Activated gamma-delta T cell (primary cell): ENCODE measurements at places on chromosomes 3 and 15.

GRCh38 chr15:42800731-42801474 lies 64.0 kb upstream of the CDAN1 start:
- no peak for DNase-seq

- no peak for DNase-seq
Measured at GRCh38 chr15:32828507-32829186, 110.8 kb downstream of the GREM1 start.

DNA sequence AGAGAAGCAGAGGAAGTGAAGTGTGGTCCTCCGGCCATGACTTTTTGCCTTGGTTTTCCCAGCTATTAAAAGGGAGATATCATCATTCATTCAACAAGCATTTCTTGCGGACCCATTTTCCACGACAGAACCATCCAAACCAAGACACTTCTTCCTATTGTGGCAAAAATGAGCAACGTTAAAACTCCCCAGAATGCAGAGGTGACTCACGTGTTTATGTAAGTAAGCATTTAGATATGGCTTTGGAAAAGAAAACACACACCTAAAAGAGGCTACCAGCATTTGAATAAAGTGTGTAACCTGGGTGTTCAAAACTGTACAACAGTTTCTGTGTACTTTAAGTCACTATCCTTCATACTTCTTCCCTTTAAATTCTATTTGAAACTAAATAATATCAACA lies 181.3 kb downstream of the RORA start:
- DNase-seq, result no peak

DNA sequence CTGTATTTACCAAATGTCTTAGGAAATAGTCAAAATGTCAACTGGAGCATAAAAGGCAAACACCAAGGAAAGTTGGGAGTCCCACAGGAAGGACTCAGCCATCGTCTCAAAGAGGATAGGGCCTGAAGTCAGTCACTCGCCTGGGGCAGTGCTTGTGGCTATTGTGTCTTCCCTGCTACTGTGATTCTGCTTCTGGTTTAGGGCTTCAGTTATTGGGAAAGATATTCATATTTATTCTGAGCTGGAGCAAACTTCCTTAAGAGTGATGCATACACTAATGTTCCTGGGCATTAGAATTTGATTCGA lies 118.1 kb downstream of the EDEM1 start:
- DNase-seq, result no peak

DNA sequence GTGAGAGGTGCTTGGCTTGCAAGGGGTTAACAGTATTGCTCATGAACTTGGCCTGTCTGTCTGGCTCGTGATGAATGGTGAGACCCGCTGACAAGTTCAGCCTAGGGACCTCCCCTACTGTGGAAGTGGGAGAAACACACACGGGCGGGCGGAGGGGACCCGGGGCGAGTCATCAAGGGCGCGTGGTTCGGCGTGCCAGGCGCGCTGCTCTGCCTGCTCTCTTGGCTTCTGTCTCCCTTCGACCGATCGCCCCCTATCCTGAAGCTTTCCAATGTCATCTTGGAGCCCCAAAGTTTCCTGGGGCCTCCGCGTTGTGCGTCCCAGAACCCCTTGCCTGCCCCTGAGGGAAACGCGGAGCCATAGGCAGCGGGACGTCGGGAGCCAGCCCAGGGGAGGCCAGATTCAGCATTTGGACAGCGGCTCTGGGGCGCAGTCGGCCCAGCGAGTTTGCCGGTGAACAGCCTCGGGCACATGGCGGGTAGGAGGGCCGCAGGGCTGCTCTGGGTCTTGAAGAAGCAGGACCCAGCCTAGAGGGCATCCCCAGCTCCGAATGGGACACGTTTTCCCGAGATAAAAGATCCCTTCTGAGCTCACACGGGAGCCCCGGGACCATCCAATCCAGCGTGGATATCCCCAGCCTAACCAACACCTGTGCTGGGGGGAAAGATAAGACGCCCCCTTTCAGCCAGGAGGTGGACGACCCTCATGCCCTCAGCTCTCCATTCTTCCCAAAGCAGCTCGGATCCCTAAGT lies 27.0 kb upstream of the POLG start:
- DNase-seq, result no peak

GRCh38 chr15:25850154-25851111 lies 12.7 kb downstream of the ATP10A start:
- peak; percentile 52 for DNase-seq

DNA sequence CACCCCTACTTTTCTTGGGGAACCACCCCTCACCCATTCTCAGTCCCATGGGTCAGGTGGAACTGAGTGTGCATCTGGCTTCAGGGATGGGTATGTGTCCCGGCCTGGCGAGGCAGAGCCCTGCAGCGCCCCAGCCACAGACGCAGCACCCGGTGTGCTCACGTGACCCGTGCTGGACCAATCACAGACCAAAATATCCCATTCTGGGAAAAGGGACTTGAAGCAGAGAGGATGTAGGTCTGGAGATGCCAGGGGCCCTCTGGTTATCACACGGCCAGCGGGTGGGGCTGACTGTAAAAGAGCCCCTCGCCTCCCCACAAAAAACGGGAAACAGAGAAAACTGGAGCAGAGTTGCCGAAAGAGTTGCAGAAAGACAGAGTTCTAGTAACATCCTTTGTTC lies 138.0 kb upstream of the RAD18 start:
- DNase-seq, result no peak

DNA sequence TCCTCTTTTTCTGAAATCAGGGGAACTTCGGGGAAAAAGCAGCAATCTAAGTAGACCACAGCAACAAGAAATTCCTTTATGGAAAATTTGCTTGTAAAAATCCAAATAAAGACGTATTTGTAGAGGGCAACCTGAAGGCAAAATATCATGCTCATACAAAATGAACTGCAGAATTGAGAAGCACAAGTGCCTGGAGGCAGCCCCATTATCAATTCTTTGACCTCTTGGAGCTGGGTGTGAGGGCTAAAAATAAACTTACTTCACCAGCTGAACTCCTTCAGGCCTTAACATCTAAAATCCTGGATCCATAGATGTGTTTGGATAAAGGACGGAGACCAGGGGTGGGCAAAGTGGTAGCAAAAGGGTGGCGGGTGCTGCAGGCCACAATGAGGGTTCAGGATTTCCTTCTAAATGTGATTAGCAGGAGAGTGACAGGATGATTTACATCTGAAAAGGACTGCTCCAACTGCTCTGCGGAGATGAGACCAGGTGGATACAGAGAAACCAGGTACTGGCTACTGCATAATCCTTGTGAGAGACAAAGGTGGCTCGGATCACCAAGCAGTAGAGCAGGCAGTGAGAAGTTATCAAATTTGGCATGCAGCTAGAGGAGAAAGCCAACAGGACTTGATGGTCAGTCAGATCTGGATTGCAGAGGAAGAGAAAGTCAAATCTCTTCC lies 81.7 kb upstream of the TJP1 start:
- DNase-seq, result no peak

GRCh38 chr15:56835718-56836171 lies 82.7 kb upstream of the TCF12 start:
- no peak for DNase-seq

GRCh38 chr3:30495172-30496065 lies 111.0 kb upstream of the TGFBR2 start:
- DNase-seq, result no peak
